ENCODE measurements at places on chromosomes 12 and 14.

GRCh38 chr12:56206452-56207166, 15.1 kb downstream of the RNF41 start:
- peak; percentile 75 for DNase-seq

GRCh38 chr12:5691943-5692342, 253.1 kb downstream of the ANO2 start:
- no peak for DNase-seq

DNA sequence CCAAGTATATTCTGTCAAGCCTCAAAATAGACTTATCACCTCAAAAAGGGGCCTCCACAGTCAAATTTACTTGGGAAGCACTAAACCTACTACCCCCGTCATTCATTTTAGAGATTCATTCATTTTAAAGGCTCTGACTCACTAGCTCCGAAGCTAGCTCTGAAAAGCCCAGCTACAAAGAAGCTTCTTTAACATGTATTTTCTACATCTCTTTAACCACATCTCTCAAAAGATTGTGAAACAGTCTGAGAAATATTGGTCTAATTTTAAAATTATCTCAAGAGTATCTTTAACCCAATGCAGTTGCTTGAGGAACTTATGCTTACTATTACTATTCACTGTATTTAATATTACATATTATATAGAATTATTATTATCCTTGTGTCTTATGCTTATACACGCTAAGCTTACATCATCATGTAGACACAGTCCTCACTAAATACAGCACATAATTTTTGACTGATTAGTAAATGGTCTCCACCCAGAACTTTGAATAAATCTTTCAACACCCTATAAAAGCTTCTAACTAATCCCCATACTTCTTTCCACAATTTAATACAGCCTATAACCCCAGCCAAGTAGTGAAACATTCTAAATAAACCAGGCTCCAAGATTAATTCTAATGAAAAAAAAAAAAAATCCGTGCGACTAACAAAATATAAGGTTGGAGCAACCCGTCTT, 7.8 kb downstream of the NT5DC3 start:
- DNase-seq = no peak

DNA sequence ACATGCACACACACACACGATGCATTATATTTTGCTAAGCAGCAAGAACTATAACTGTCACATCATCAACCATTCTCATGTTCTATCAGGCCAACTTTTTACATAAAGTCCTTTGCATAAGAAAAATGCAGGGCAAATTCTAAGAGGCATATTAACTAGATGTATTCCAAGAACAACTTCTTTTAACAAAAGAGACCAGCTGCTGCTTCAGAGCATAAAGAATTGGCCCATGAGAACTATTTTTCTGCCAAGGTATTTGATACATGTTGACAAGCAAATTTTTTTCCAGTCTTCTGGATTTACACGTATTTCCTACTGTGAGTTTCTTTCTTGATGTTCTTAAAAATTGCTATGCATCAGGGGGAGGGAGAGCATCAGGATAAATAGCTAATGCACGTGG, 27.2 kb downstream of the GLT8D2 start:
- no peak for DNase-seq

DNA sequence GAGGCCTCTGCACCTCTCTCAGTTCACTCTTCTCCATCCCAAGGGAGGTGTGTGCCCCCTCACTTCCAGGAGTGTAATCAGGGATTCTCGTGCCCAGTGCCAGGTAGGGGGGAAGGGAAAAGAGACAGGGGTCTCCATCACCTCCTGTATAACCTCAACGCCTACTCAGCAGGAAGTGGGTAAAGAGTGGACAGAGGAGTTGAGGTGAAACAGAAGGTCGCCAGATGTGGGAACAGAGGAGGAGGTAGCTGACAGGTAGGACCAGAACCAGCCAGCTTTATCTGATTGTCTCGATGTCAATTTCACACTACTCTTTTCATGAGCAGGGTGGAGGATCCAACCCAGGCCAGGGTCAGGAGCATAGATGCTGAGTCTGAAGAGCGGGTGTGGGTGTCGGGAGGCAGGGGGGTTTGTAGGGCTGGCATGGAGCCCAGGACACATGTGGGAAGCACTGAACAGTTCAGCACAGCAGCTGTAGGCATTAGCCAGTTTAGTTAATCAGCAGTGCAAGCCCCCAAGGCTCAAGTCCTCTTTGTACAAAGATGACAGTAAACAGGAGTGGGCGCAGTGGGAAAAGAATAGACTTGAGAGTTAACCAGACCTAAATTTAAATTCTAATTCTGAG, 213.5 kb downstream of the PELI2 start:
- no peak for DNase-seq

GRCh38 chr12:51837286-51837685, 11.2 kb downstream of the FIGNL2 start:
- no peak for DNase-seq

DNA sequence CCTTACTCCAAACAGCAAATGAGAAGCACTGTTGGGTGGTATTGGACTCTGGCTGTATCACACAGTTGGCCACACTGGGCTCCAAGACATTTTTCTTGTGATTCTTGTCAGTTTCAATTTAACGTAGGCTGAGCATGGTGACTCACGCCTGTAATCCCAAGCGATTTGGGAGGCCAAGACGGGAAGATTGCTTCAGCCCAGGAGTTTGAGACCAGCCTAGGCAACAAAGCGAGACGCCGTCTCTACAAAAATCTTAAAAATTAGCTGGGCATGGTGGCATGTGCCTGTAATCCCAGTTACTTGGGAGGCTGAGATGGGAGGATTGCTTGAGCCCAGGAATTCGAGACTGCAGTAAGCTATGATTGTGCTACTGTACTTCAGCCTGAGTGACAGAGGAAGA, 35.3 kb upstream of the PLEKHD1 start:
- no peak for DNase-seq

- no peak for DNase-seq
Observed at GRCh38 chr12:2233034-2233433, 180.2 kb downstream of the CACNA1C start.

- peak; percentile 61 for DNase-seq
Observed at GRCh38 chr14:22557846-22558220, 31.2 kb downstream of the DAD1 start.

GRCh38 chr14:101657372-101657771, 96.1 kb downstream of the DIO3 start:
- no peak for DNase-seq

DNA sequence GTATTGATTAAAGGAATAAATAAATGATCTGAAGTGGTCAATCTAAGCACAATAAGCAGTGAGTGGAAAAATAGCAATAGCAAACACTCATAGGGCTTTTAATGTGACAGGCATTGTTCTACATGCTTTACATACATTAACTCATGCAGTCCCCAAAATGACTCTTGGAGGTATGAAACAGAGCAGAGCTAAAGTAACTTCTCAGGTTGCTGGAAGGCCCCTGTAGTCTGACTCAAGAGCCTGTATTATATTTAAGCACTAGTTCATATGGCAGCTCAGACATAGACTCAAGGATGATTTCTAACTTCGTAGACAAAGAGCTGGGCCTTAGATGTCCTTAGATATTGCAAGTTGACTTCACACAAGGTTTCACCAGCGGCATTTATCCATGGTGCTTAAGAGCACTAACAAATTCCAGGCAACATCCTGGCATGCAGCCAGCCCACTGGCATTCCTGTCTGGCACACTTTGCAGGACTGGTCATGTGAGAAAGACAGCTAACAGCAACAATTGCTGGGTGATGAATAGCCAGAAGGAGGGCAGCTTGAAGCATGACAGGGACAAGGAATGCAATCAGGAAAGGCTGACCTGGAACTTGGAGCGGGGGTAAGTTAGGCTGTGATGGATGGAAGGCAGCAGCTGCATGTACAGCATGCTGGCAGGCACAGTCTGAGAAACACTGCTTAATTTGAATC, 22.9 kb upstream of the KTN1 start:
- no peak for DNase-seq

- DNase-seq = peak; percentile 64
Observed at GRCh38 chr12:4909734-4910501, at the start of gene KCNA1. Gene KCNA1, plus strand, starts transcription at chr12:4909905. Its CDS starts 1,474 bp downstream, at chr12:4911379.

DNA sequence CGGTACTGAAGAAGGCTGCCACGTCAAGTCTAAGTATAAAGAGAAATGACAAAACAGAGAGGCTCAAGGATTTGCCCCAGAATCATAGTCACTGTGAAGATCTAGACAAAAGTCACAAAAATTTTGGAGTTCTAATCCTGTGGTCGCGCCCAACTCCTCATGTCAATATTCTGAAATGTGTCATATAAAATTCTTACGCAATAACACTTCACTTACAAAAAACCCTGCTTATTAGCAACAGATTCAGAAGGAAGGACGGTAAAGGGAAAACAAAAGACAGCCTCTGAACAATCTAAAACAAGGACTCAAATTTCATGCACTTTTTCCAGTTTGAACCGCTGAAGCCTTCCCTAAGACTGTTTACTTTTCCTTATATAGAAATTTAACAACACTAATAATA, 94.7 kb downstream of the TSPAN8 start:
- no peak for DNase-seq

DNA sequence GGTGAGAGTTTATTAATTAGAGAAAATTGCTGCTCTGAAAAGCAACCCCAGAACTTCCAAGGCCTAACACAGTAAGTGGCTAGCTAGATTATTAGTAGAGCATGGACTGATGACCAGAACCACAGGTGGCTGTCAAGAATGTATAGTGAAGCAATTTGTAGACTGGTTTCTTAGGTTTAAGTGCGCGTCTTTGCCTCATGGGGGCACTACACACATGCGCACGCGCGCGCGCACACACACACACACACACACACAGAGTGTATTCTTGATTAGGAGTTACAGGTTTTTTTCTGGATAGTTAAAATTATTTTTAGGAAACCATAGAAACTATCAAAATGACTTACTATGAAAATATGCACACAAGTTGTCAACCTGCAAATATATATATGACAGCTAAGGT, 66.5 kb downstream of the BHLHE41 start:
- no peak for DNase-seq

GRCh38 chr12:124734224-124734788, 129.4 kb downstream of the SCARB1 start:
- DNase-seq = no peak

Data from activated effector memory CD4-positive, alpha-beta T cell treated with anti-CD3 and anti-CD28 coated beads, Interleukin-2, amount 50 U/mL, for 16 hours (primary cell).